Activated CD8-positive, alpha-beta T cell treated with anti-CD3 and anti-CD28 coated beads, Interleukin-2, amount 10 ng/mL, durations not matched to agents 7 days and 5 days (primary cell): ENCODE measurements at places on chromosomes 16 and 17. TPM values are rescaled to one million over a fixed set of nuclear protein-coding genes. Genes with fewer than 3 reads are reported as not detected.
A peak's percentile ranks its signal among the peaks of the same experiment; 100 is the strongest.

Gene UNC13D
- total RNA-seq, result 249 TPM

Gene KRT13
- not detected for total RNA-seq

DNA sequence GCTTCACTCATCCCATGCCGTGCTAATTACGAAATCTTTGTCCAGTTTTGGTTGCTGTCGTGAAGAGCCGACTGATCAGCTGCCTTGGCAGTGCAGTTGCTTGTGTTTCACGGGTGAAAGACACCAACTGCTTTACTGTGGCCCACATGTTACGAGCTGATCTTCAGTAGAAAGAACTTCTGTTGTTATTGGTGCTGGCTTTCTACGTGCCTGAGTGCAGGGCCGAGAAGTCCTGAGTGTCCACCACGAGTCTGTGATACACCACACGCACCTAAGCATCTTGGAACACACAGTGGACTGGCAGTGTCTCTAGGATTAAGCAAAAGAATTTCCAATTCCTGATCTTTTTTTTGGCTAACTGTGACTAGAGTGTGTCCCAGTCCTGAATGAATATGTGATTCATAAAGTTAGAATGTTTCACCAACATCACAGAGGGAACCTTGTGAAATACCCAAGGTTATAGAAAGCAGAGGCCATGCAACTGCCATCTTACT lies 70.4 kb upstream of the CLEC18A start:
- H3K27ac ChIP-seq, result no peak overlapping the region
- no peak overlapping the region for H3K4me3 ChIP-seq
- no peaks in the 10 kb centered on the region for H3K27me3 ChIP-seq

DNA sequence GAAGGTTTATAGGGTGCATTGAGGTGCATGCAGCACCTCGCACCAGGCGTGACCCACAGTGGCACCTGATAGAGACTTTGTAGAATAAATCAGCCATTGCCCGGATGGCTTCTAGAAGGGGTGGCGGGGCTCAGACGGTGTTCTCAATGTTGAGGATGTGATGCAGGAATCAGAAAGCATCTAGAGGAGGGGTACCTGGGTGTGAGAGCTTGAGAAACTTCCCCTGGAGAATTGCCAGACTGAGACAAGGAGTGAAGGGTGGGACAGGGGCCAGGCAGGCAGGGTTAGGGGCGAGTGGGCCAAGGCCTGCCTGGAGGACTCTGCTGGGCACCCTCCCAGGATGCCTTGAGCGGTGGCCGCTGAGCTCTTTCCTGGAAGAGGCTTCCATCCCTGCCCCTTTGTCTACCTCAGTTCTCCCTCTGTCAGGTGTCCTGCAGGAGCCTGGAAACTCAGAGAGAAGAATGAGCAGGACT lies 9.3 kb upstream of the ADGRG1 start:
- DNase-seq, result no peak
- H3K4me3 ChIP-seq, result no peak overlapping the region
- no peaks in the 10 kb centered on the region for H3K27me3 ChIP-seq
- no peaks in the 10 kb centered on the region for H3K36me3 ChIP-seq
- H3K4me1 ChIP-seq, result peaks cover 28% of the 10 kb centered on the region

- no peak for DNase-seq
- no peak overlapping the region for H3K27ac ChIP-seq
- H3K27me3 ChIP-seq, result no peaks in the 10 kb centered on the region
- H3K4me1 ChIP-seq, result no peaks in the 10 kb centered on the region
Observed at GRCh38 chr16:78256686-78257375, 157.4 kb downstream of the WWOX start.

- H3K27me3 ChIP-seq, result no peaks in the 10 kb centered on the region
- no peak overlapping the region for H3K4me3 ChIP-seq
- no peaks in the 10 kb centered on the region for H3K4me1 ChIP-seq
- DNase-seq, result no peak
- peaks cover 53% of the 10 kb centered on the region for H3K36me3 ChIP-seq
Observed at GRCh38 chr16:71754652-71755051, 30.2 kb upstream of the PHLPP2 start.

DNA sequence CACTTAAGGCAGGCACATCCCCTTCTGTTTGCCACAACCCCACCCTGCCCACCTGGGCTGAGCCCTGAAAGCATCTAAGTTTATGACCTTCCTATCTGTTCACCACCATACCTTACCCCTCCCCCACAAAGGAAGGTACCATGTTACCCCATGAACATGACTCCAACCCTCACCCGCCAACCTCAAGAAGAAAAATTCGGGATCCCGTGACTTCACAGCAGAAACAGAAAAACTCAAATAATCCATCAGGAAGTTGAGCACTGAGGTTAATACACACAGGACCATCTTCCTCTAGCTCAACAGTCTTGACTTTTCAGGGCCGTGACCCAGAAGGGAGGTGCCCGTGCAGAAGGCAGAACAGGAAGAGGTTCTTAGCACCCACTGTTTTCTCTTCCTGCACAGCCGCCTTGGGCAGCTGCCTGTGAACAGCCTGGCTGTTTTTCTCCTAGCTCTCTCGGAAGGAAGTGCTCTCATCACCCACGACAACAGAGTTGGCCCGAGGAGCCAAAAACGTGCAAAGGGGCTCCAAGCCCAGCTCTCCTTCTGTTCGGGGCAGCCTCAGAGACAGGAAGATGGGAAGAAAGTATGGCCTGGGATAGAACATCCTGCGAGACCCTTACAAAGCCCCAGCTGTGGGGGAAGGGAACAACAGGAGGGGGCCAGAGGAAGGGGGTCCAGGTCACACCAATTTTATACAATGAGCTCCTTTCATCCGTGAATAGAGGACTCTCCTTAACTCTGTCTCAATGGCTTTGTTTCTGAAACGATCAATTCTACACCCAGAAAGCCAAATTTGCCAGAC lies 101.1 kb downstream of the XYLT1 start:
- peaks cover 69% of the 10 kb centered on the region for H3K36me3 ChIP-seq
- DNase-seq, result peak; percentile 88
- H3K4me1 ChIP-seq, result peaks cover 93% of the 10 kb centered on the region
- no peaks in the 10 kb centered on the region for H3K27me3 ChIP-seq

GRCh38 chr17:64240741-64241347 lies 22.2 kb downstream of the TEX2 start:
- peaks cover 13% of the 10 kb centered on the region for H3K4me1 ChIP-seq
- H3K27me3 ChIP-seq, result no peaks in the 10 kb centered on the region
- H3K4me3 ChIP-seq, result no peak overlapping the region
- H3K36me3 ChIP-seq, result no peaks in the 10 kb centered on the region

DNA sequence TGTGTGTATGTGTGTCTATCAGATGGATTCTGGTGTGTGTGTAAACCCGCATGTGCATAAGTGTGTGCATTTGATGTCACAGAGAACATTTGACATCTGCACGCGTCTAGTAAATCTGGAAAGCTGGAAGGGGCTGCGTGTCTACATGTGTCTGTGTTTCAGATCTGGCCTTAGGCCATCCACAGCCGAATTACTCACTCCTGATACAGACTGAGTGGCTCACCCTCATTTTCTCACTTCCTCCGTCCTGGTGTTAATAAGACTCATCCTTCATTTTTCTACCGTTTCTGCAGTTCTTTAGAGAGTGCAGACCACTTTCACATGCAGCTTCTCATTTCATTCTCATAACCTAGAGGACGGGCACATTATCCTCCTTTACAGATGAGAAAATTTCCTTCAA lies 491.6 kb downstream of the CDH13 start:
- no peaks in the 10 kb centered on the region for H3K4me1 ChIP-seq
- no peaks in the 10 kb centered on the region for H3K36me3 ChIP-seq
- no peak for DNase-seq
- H3K27ac ChIP-seq, result no peak overlapping the region
